ENCODE measurements at places on chromosomes 13 and 19. TPM values are rescaled to one million over a fixed set of nuclear protein-coding genes. Genes with fewer than 3 reads are reported as not detected.

Gene CBY2
- total RNA-seq: not detected

Gene SYCN
- not detected for total RNA-seq

Gene TEX101
- not detected for total RNA-seq

Gene ZNF793
- total RNA-seq: 0.28 TPM

Gene COPE
- total RNA-seq: 172 TPM

Gene SRRM5
- under 0.01 TPM for total RNA-seq

Gene BEST2
- total RNA-seq: not detected

Gene TMPRSS9
- total RNA-seq: not detected

Gene C2CD4C
- total RNA-seq: 0.38 TPM

Gene CCDC169
- 3.9 TPM for total RNA-seq

Gene OR4F17
- not detected for total RNA-seq

Gene ZNF729
- not detected for total RNA-seq

Gene DAPK3
- total RNA-seq: 170 TPM

Gene KIR3DL1
- not detected for total RNA-seq

Gene PPP1R15A
- 32.7 TPM for total RNA-seq

Gene MYH14
- under 0.01 TPM for total RNA-seq

Gene CDX2
- not detected for total RNA-seq

Gene NKPD1
- total RNA-seq: 0.09 TPM
